Stimulated activated CD4-positive, alpha-beta T cell treated with anti-CD3 and anti-CD28 coated beads, Interleukin-1b, Interleukin-23, amount 100 ng/mL, for 24 hours (primary cell): ENCODE measurements at places on chromosomes 5 and 9.

DNA sequence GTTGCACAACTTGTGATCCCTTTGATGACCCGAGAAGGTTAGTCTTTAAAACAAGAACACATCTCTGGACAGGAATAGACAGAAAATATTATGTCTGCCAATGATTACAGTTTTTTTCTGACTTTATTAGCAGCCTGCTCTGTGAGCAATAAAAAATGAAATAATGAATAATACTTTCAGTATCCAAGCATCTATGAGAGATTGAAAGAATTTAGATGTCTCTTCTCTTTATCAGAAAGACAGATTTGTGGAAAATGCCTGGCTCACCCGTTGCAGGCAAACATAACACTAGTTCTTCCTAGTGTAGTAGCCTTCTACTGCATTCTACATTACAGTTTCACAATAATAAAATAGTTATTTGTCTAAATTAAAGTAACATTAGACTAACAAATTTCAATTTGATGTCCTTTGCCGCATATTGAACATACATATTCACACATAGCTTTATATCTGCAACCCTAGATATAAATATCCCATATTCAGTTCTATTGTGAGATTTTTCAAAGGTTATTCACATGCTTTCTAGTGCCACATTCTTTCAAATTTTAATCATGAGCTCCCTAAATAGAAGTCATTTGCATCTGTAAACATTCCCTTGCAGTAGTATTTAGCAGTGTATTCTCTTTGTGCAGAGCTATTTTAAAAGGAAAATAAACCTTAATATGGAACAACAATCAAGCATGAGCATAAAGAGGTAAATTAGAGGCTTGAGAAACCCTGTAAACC, 267.3 kb downstream of the EFNA5 start:
- DNase-seq = no peak

GRCh38 chr9:119974026-119974425, 604.8 kb upstream of the BRINP1 start:
- DNase-seq = no peak

GRCh38 chr5:130025511-130025910, 121.2 kb downstream of the CHSY3 start:
- DNase-seq = no peak

- DNase-seq = no peak
Observed at GRCh38 chr9:31140316-31140715, 1244.1 kb upstream of the ACO1 start.

GRCh38 chr5:41885286-41885685, 15.1 kb upstream of the OXCT1 start:
- DNase-seq = no peak

GRCh38 chr9:113626735-113627495, 163.4 kb downstream of the RGS3 start:
- DNase-seq = no peak

GRCh38 chr5:176762489-176762888, 47.9 kb upstream of the UNC5A start:
- no peak for DNase-seq

DNA sequence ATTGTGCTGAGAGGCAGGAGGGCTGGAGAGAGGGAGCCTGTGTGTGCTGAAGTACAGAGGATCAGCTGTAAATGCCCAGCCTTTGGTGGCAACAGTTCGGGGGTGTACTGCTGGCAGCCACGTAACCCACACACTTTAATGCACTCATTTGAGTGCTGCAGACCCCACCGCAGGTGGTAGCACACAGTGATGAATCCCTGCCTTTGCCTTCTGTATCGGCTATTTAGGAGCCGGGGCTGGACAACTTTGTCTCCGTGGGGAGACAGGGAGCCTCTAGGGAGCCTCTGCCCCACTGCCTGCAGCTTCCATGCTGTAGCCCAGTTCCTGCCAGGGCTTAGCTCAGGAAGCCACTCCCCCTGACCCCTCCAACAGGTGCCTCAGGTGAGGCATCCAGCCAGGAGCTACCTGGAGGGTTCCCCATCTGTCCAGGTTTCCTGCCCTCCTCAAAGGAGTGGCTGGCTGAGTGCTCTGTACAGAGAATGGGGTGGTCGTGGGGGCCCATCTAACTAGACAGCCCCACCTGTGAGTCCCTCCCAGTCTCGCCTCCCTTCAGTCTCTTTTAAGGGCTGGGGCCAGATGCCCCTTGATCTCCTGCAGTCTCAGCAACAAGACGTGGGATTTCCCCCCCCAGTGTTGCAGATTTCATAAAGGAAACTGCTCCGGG, 44.5 kb downstream of the SECISBP2 start:
- DNase-seq = no peak

DNA sequence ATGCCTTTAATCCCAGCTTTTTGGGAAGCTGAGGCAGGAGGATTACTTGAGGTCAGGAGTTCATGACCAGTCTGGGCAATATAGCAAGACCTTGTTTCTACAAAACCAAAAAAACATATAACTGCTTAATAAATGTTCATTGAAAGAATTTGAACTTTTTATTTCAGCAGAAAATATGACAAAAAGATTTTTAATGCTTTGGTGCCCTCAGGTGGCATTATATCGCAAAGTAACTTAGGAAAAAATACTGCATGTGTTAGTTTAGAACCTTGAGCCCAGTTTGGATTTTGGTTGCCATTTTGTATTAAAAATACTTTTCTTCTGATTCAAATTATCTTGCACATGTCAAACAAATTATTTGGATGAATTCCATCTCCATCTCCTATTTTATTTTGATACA, 103.2 kb downstream of the GPBP1 start:
- DNase-seq = no peak

DNA sequence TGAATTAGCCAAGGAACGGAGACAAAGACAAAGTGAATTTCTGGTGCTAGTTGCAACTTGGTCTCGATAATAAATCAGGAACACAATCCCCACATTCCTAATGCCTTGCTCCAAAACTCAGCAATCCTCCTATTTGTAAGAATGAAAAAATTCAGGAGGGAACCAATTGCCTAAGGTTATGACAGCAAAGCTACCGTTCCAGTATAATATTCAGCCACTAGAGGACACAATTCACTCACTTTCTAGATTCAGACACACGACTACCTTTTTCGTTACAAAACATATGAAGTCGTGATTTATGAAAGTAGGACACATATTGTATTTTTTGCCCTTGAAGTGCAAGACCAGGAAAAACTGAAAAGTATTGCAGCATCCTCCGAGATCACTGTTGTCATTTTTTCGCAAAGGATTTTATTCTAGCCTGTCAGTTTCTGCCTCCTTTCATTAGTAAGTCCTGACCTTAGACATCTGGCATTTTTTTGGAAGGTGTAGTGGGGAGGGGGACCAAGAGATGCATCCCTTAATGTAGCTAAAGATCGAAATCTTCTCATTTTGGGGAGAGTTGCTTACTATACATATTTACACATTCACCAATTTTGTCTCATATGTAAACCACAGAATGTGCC, 133.1 kb downstream of the DOCK8 start:
- no peak for DNase-seq

DNA sequence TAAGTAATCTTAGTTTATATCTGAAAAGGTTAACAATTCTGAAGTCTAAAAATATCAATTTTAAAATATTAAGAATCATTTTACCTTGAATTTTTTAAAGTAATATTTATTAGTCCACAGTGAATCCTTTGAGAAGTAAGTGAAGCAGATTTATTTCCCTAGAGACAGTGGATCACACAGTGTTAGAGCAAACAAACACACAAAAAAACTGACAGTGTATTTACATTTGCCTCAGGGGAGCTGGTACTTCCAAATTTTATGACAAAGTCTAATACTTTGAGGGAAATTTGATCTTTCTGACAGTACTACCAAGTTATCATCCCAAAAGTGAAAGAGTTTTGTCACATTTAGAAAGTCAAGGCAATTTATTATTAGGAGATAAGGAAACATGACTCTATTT, 1750.6 kb upstream of the CDH9 start:
- DNase-seq = no peak

DNA sequence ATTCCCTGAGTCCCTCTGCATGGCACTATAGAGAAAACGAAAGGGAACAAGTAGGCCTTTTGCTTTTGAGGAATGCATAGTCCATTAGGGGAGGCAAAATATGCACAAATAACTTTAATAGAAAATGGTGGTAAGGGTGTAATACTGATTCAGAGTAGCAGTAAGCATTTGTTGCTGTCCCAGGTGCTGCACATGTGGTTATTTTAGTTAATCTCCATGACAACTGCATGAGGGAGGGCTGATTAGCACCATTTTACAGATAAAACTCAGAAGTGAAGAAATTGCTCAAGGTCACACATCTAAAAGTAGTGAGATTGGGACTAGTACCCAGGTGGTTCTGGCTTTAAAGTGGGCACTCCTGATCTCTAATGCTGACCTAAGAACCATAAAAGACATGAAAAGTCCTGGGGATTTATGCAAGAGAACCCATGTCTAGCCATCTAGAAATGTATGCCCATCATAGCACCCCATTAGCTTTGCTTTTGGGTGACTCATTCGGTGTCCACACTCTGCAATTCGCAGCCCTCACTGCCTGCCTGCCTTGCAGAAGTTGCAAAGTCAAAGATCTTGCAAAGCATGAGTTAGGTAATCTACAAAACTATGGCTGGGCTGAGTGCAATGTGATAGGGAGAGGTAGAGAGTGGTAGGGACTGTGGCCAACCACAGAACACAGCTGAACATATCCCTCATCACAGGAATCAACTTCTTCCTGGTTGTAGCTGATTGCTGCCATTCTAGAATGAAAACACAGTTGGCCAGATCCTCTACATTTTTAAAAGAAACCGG, 195.2 kb downstream of the PTTG1 start:
- no peak for DNase-seq

DNA sequence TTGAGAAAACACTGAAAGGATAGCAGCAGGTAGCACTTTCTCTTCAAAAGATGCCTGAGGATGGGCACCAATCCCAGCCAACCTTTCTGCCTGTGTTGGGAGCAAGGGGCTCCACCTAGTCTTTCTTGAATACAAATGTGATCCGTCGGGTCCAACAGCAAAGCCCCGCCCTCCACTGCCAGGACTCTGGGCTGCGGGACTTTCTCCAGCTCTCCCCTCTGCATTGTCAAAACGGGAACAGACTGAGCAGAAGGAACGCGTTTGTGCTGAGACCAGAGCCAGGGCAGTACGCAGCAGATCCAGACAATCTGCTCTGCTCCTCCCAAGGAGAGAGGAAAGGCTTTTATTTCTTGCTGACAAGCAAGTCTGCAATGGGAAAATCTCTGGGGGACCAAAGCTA, 139.7 kb downstream of the SEC61B start:
- DNase-seq = no peak

DNA sequence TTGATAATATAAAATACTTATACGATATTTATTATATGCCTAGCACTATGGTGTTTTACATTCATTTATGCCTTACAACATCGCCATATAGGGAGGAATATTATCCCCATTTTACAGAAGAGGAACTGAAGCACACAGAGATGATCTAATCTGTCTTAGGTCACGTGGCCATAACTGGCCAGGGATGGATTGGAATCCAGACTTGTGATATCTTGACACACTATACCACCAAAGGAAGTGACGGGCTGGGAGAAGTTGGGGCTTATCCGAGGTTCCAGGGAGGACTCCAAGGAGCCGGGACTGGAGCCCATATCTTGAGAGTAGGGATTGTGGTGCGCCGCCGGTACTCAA, 129.8 kb downstream of the TMEM174 start:
- no peak for DNase-seq

GRCh38 chr5:1524481-1524798, 680 bp upstream of the LPCAT1 start:
- no peak for DNase-seq

DNA sequence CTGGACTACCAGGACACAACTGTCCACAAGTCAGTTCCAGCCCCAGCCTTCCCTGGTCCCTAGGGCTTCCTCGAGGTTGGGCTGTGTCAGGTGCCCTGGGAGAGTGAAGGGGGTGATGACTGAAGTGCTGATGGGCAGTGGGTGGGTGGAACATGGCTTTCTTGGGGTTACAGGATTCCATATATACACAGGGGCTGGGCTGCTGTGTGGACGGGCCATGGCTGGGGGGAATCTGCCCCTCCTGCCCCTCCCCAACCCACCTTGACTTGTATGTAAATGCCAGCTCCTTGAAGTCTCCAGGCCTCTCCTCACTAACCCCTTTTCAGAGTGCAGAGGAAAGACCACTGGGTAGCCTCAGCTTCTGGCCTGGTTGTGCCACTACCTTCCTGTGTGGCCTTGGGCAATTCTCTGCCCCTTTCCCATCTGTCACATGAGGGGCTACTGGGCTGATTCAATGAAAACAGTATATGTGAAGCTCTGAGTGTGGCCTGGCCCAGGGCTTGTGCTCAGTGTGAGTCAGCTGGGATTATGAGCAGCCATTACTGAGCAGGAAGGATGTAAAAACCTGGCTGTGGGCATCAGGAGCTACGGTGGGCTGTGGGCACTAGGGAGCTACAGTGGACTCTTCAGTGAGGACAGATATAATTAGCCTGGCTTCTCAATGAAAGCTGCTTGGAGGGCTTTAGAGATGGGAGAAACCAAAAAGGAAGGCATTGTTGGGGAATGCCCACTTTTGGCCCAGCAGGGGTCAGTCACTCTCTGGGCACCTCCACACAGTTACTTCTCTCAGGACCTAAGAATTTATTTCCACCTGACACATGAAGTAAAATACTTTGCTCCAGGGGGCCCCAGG, 23.3 kb downstream of the PITX1 start:
- DNase-seq = no peak

DNA sequence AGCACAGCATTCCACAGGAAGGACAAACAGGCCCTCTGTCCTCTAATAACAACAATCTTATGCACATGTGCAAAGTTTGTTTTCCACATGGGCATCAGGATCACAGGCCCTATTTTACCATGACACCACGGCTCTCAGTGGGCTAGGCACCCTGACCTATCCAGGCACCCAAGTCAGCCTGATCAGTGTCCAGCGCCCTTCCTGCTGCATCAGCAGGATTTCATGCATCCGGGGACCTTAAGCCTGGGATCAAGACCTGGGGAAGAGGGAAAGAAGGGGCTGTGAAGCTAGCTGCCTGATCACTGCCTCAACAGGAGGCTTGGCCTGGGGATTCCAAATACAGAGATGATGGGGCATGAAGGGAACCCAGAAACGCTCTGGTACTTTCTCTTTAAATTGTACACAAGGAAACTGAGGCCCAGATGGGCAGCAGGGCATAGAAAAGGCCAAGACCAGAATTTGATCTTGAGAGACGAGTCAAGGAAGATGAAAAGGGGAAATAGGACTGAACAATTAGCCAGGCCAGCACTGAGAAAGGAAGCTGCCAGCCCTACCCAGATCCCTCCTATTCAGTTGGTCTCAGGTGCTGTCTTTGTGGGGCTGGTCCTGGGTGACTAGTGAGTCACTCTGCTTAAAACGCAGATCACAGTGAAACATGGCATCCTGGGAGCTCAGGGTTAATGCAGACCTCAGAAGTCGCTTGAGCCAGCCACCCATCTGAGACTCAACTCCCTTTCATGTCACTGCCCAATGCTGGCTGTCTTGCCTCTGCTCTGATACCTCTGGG, 57.9 kb downstream of the SHB start:
- DNase-seq = no peak

GRCh38 chr9:26228273-26228672, 550.0 kb upstream of the TUSC1 start:
- no peak for DNase-seq

GRCh38 chr5:157047898-157048297, 11.0 kb downstream of the HAVCR1 start:
- DNase-seq = no peak
